ENCODE measurements at places on chromosomes 13 and 19.
A peak's percentile ranks its signal among the peaks of the same experiment; 100 is the strongest.

GRCh38 chr13:113361406-113361805 is 2.5 kb downstream of the GRTP1 start:
- no peak for DNase-seq

- DNase-seq = no peak
These were observed 9.6 kb upstream of the SBNO2 start for GRCh38 chr19:1183543-1184172.

DNA sequence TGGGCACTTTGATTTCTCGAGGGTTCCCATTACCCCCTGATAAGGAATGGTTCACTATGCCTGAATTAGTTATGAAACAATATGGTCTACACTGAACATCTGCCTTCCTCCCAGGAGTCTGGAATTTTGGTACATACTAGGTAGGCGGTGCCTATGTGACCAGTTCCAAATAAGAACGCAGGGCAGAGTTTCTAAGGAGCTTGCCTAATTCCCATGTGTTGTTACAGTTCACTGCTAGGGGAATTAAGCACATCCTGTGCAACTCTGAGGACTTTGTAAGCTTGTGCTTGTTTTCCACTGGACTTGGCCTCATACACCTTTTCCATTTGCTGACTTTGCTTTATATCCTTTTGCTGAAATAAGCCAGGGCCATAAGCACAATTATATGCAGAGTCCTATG is 29.2 kb downstream of the RBM26 start:
- DNase-seq = no peak

GRCh38 chr19:38979812-38980211 is 4.3 kb upstream of the FBXO17 start:
- DNase-seq = no peak

GRCh38 chr19:681029-682019 is 5.1 kb downstream of the FSTL3 start:
- DNase-seq = peak; percentile 76

DNA sequence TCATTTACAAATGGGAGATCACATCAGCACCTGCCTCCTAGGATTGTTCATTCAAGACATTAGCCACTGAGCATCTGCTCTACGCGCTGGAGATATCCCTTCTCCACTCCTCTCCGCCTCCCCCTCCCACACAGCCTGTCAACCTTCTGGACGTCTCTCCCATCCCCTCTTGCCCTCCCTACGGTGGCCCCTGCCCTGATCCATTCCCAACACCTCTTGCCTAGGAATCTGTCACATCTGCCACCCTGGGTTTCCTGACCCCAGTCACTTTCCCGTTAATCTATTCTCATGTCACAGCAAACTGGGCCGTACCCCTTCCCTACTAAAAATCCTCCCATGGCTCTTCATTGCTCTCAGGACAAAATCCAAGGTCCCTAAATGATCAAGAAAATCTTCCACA is 10.3 kb downstream of the DYRK1B start:
- no peak for DNase-seq

- no peak for DNase-seq
These were observed 493.3 kb downstream of the LMO7 start for GRCh38 chr13:76129305-76130000.

DNA sequence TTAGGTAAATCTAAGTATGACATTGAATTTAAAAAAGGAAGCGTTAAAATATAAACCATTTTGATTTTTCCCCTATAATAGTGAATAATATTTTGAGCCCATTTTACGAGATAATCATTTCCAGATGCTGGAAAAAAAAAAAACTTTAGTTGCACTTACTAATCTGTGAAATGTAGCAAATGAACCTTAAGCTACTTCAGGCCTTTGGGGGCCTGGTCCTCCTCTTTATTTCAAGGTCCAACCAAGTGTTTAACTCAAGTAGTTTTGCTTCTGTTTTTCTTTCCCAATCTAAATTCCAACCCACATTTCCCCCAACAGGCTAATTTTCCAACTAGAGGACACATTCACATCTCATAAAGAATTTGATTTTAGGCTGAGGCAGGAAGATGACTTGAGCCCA is 101.2 kb downstream of the TNFRSF19 start:
- no peak for DNase-seq

- DNase-seq = no peak
These were observed 68.8 kb upstream of the TSHZ3 start for GRCh38 chr19:31418055-31418454.

DNA sequence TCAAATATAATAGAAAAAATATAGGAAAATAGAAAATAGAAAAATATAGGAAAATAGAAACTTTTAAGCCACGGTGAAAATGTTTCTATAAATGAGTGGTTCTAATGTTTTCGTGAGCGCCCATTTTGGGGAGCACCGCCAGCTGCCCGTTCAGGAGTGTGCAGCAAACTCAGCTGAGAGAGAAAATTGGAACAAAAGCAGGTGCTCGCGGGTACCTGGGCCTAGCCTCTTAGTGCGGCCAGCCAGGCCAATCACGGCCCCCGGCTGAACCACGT is 204 bp upstream of the PDX1 start:
- DNase-seq = no peak

DNA sequence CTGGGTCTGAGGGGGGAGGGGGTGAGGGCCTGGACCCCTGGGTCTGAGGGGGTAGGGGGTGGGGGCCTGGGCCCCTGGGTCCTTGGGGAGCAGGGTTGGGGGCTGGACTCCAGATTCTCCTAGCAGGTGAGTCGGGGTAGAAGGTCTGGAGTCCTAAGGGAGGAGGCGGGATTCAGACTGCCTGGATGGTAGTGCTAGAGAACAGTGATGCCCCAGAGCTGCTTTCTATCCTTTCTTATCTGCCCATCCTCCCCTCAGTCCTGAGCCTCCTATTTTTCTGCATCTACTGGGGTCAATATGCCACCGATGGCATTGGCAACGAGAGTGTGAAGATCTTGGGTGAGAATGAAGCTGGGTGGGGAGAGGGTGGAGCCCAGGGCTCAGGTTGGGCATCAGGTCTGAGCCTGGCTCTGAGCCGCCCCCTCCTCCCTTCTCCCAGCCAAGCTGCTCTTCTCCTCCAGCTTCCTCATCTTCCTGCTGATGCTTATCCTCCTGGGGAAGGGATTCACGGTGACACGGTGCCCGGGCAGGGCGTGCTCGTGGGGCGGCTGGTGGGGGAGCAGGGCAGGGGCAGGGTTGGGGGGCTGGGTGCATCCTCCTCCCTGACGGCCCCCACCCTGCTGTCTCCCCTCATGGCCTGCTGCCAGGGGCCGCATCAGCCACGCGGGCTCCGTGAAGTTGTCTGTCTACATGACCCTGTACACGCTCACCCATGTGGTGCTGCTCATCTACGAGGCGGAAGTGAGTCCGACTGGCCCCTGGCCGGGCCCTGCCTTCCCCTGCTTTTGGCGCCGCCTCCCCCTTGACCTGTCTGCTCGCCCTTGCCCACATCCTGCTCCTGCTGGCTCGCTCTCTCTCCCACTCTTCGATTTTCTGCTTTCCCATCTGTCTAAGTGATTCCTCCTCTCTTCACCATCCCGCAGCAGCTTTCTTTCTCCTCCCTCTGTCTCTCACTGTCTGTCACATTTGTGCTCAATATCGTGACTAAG is 3.4 kb downstream of the TMEM145 start:
- peak; percentile 87 for DNase-seq

DNA sequence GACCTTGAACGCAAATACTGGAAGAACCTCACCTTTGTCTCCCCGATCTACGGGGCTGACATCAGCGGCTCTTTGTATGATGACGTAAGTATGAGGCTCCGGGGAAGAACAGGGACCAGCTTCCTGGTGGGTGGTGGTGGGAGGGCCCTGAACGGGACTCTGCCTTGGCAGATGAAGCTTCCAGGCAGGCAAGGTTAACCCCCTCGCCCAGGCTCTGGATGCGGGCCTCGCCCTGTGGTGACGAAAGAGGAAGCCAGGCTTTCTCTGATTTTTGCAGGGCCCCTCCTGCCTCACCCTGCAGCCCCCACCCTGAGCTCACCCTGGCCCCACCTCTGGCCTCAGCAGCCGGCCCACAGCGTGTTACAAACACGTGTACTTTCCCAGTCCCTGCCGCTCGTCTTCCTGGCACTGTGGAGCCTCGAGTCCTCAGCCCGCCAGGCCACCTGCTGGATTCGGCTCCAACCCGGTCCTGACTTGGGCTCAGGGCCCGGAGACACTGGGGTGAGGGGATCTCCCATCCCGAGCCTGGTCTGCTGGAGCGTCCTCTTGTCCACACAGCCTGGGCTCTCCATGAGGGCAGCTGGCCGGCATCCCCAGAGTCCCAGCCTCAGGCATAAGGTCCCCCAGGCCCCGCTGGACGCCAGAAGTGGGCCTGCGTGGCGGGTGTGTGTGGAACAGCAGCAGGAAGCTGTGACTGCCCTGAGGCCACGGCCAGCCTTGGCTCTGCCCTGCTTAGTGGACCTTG is 72.4 kb downstream of the KDM4B start:
- DNase-seq = no peak

- no peak for DNase-seq
These were observed 353.5 kb downstream of the DACH1 start for GRCh38 chr13:71513411-71514033.

DNA sequence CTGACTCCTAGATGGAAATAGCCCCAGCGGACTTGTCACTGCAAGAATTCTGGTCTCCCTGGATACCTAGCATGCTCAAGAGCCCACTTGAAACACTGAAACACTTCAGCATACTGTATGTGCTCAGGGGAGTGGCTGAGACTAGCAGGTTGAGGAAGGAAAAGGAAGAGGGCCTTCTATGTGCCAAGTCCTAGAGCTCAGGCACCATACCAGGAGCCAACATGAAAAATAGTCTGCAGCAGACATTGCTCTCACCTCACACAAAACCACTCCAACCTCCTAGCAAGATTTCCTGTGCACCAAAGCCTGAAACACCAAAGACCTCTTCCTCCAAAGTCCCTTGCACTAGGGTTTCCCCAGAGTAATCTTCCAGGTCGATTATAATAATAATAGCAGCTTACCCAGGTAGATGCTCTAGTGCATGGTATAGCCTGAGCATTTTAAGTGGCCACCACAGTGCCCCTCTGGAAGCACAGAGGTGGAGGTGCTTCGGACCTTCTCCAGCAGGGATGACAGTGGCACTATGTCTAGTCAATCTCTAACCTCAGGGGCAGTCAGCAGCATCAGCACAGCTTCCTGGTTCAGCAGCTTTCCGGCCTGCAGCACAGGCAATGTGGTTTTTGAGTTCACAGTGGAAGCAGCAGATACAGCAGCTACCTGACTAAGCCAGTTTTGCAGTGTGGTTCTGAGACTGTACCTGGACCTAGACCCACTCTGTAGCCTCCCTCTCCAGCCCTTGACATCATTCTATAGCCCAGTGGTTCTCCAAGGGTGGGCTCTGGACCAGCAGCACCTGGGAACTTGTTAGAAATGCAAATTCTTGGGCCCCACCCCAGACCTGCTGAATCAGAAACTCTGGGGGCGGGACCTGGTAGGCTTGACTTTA is 45.6 kb upstream of the UBE2L5 start:
- no peak for DNase-seq

- no peak for DNase-seq
These were observed 482.3 kb upstream of the ZNF507 start for GRCh38 chr19:31863122-31863521.

DNA sequence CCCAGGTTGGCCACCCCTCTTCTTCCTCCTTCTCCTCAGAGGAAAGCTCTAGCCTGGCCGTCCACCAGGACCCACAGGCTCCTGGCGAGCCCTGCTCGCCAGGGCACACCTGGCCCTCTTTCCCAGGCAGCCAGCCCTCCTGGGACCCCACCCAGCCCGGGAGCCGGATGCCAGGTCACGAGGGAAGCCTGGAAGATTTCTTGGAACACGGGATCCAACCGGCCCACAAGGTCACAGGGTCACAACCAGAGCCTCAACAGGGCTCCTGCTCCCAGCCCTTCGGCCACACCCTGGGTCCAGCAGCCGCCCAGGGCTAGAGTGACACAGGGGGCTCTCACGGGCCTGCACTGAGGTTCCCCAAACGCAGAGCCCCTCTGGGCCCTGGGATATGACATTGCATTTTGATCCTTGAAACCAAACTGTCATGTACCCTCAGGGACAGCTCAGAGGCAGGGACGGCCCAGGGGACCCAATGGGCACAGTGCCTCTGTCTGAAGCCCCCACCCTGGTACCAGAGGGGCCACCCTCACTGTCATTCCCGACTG is 5.5 kb downstream of the MKNK2 start:
- no peak for DNase-seq
